ENCODE measurements at places on chromosomes 2 and 18.

DNA sequence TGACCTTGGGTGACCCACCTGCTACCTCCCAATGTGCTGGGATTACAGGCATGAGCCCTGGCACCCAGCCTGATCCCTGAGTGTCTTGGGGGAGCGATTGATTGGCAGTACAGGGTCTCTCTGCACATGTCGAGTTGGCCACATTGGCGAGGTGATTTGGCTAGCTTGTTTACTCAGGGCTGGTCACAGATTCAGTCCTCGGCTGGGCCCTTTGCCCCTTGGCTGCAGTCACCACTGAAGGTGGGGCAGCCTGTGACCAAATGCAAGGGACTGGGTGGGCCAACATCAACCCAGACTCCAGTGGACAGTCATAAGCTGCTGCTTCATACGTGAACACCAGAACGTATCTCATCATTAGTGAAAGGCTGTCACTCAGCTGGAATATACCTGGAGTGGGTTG lies 114.9 kb downstream of the ZNF532 start:
- no peak for DNase-seq

DNA sequence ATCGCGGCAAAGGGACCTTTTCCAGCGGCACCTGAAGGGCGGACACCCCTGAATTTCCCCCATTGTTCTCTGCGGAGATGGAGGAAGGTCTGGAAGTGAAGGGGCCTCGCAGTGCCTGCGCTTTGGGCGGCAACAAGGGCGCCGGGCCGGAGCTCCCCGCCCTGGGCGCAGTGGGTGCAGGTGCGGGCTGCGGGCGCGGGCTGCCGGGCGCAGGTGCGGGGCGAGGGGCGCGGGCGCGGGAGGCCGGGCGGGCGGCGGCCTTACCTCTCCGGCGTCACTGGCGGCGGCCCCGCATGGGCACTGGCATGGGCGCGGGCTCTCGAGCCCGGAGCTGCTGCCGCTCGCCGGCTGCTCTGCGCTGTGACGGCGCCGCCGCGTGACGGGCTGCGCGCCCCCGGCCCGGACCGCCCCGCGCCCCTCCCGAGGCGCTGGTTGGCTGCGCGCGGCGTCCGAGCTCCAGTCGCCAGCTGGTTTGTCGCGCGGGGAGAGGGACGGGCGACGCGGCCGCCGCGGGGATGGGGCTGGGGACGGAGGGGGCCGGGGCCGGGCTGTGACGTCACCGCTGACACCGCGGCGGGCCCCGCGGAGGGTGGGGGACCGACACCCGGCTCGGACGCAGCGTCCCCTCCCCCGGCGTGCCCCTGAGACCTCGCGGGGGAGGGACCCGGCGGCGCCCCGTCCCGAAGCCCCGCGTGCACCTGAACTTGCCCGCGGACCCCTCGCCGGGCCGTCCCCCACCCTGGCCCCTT lies at the start of gene KIF1A:
Gene KIF1A (minus strand): TSS at position 362 of the 749 bp plus-strand sequence. CDS start 22,467 bp downstream, outside the sequence.
- DNase-seq, result no peak

DNA sequence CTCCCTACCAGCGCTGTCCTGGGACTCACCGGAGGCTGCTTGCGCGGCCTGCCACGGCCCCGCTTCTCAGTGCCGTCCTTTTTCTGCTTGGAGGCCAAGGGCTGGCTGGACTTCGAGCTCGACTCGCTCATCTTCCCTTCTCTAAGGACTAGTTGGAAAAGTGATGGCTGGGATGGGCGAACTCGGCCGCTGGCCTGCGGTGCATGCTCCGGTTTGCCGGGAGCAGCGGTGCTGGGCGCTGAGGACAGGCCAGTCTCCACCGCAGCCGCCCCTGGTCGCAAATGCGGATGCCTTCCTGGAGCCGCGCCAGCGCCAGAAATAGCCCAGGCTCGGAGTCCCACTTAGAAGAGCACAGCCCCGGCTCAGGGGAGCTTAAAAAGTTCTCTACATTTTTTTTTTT lies 3.1 kb downstream of the C2orf81 start:
- DNase-seq, result no peak

DNA sequence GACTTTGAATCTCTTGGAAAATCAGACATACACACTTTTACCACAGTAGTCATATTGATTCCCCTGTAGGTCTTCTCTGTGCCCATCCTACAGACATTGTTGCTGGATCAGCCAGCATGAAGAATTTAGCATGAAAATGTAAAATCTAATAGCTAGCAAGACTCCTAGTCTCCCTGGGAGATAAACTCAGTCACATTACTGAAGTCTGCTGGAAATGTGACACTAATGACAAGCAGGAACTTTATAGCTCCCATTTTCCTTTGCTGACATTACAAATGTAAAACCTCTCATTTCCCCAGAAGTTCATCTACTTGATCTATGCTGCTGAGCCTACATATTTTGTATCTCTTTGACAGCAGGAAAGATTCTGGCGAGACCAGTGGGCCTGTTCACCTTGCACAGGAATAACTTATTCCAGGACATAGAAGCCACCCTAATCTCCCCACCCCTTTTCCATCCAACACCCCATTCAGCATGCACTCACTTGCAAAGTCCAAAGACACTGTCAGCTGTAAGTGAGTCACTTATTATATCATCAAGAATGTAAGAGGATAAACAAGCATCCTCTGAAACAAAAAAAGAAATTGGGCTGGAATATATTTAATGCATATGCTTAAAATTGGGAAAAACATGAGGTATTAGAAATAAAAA lies 648.3 kb upstream of the PKDCC start:
- no peak for DNase-seq

DNA sequence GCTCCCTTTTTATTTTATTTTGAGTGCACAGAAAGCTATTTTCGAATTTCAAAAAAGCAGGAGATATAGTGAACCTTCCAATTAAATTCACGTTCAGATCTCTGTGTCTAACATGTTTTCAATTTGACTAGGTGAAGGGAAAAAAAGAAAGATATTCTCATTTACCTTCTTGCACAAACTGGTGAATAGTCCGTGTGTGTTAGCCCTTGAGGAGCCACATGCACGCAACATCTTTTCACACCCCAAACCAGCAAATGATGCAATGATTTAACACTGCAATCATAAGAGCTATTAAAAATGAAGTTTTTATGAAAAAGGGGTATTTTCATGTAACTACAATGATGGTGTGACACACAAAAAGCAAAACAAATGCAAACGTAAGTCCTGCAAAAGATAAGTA lies 109.8 kb downstream of the CPO start:
- no peak for DNase-seq

DNA sequence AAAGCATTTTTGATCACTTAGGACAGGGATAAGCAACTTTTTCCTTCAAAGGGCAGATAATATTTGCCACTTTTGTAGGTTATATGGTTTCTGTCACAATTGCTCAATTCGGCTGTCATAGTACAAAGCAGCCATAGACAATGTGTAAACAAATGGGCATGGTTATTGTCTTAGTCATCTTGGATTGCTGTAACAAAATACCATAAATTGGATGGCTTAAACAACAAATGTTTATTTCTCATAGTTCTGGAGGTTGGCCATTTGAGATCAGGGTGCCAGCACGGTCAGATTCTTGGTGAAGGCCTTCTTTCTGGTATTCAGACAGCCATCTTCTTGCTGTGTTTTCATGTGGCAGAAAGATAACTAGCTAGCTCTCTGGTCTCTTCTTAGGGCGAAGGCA lies 91.2 kb downstream of the TAF4B start:
- DNase-seq, result no peak

DNA sequence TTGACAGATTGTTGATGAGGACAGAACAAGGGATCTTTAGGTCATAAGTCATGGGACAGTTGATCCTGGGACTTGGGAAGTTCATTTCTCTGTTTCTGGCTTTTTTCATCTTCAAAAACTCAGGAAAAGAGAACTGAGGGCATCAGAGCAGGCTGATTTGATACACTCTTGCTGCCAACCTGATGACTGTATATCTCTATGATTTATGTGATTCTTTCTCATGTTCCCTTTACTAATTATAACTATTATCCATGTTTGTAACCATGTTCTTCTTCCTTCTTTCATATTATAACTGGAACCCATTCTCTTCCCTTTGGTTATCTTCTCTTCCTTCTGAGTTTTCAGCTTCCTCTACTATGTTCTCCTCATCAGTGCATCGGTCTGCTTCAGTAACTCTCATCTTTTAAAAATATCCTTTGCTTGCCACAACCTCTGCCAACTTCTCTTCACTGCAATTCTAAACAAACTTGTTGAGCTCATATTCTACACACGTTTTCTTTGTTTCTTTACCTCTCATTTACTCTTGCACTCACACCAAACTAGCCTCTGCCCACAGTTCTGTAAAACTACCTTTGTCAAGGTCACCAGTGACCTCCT lies 13.5 kb downstream of the RASGRP3 start:
- no peak for DNase-seq

GRCh38 chr2:136765256-136766072 lies at the start of gene THSD7B:
THSD7B (plus strand) TSS chr2:136765545; CDS start chr2:136882179, 116,634 bp downstream.
- DNase-seq, result no peak

DNA sequence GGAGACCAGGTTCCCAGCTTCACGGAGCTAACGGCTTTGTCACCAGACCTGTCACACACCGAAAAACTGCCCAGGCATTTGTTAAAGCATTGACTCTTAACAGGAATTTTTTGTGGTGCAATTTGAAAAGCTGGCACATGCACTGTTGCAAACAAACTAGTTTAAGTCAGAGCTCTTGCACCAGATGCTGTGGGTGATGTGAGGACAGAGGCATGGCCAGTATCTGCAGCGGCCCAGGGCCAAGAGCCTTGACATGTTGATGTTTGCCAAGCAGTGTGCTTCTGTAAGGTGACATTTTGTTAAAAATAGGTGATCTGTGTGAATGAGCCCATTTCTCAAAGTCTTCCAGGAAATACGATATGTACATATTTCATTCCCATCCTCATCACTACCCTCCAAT lies 142.5 kb downstream of the MTCL1 start:
- DNase-seq, result no peak

- no peak for DNase-seq
Measured at GRCh38 chr2:22248851-22249250, 1125.1 kb downstream of the TDRD15 start.

DNA sequence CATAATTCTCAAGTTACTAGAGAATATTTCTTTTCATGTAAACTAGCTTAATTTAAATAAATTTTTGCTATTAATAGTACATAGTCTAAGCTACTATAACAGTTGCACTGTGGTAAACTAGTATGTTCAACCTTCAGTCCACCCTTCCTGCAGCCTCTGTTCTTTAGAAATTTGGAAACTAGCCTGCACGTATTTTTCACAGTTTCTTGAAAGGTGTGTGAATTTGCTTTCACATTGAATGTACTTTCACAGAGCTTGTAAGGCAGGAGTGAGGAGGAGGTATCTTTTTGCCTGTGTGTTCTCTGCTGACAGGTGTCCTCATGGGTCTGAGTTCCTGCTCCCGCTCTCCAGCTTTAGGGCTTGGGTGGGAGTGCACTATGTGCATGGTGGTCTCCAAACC lies 117.5 kb downstream of the ATP9B start:
- DNase-seq, result no peak

DNA sequence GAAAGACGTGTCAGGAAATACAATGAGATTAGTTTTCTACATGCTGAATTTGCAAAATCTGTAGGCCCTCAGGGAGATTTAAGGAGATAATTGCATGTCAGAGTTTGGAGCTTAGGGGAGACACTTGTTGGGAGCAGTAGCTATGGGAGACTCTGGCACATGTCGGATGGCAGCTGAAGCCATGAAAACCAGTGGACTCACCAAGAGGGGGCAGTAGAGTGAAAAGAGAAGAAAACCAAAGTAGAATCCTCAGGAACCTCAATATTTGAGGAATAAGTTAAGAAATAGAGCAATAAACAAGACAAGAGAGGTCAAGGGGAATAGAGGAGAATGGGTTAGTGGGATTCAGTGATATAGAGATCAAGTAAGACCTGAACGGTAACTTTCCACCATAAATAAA lies 24.8 kb downstream of the RUFY4 start:
- no peak for DNase-seq

DNA sequence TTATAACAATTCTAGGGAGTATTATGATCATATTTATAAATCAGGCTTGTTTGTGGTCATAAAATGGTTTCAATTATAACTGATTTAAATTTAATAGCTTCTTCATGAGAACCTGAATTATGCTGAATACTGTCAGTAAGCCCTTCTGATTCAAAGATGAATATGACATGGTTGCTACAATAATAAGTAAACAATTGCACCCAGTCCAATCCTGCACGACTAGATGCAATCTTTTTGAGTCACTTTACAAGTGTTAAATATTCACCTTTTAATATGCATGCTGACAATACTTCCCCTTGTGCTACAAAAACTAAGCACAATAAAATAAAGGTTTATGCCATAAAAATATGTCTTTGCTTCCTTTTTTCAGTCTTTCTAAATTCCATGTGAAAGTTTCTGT lies 325.2 kb downstream of the KCNJ3 start:
- DNase-seq, result peak; percentile 0

GRCh38 chr2:76998704-76999103 lies 523.5 kb downstream of the LRRTM4 start:
- no peak for DNase-seq

- DNase-seq, result peak; percentile 79
Measured at GRCh38 chr2:163735685-163736432, at the start of gene FIGN. FIGN (minus strand) TSS chr2:163736008; CDS start chr2:163734927, 1,081 bp downstream.

DNA sequence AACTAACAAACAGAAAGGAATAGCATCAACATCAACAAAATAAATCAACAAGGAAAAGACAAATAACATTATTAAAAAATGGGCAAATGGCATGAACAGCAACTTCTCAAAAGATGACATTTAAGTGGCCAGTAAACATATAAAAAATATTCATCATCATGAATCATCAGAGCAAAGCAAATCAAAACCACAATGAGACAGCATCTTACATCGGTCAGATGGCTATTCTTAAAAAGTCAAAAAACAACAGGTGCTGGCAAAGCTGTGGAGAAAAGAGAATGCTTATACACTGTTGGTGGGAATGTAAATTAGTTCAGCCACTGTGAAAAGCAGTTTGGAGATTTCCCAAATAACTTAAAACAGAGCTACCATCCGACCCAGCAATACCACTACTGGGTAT lies 327.1 kb downstream of the CMPK2 start:
- no peak for DNase-seq

DNA sequence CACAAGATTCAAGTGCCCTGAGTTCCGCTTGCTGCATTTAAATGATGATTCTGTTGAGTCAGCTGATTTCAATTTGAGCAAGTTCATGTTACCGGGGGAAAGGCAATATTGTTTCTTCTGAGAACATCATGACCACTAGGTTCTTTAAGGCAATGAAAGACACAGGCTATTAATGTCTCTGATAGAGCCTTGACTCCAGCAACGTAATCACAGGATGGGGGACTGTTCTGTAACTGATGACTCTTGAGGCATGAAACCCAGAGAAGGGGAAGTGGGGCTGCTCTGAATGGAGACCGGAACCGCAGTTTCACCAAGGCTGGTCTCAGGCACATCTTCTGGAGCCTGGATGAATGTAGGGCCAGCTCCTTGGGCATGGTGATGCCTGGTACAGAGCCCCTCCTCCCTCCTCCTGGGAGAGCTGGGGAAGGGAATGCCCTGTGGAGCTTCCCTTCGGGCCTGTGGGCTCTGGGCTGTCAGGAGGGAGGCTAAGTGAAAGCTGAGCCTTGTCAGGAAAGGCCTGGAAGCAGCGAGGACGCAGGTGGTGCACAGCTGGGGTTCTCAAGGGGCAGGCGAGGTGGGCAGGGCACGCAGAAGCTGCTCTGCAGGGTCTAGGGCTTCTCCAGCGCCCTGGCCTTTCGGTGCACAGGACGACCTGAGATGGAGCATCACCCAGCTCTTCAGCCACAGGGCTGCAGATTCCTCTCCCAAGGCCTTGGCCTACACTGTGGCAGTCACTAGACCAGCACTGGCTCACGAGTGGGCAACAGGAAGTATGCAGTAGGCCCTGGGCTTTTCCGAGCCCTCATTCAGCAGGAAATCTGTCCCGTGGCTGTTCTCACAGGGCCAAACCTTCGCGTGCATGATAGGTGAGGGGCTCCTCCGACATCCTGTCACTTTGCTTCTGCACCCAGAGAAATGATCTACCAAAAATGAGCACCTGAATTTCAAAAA lies 36.6 kb upstream of the PRLH start:
- DNase-seq, result no peak
